ENCODE measurements at places on chromosomes 6 and 20.

DNA sequence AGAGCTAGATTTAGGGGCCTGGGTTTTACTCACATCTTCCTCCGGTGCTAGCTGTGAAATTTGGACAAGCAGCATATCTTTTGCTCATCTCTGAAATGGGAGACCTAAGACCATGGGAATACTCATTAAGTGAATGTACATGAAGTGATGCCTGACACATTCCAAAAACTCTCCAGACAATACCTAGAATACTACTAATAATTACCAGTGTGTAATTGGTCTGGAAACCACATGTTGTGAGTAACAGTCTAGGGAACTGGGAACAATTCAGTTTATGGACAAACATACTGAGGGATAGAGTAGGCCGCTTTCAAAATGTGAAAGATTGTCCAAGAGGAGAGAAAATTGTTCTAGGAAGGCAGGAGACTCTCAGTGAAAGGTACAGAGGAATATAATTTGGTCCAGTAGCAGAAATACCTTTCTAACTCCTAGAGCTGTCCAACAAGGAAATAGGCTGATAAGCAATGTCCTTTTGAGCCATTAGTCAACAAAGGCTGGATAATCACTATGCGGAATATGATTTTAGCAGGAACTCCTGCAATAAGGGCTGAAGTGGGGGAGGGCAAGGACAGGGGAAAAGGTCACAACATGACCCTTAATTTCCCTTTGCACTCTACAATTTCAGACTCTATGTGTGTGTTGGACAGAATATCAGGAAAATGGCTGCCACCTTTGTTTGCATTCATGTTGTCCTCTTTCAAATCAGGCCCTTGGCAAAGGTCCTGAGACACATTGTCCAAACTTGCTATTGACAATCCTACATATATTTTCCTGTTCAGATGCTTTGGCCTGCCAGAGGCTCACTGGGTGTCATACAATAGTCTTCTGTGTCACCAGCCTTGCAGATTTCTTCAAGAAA lies 315.4 kb downstream of the PLCB1 start:
- H3K27me3 ChIP-seq: no peaks in the 10 kb centered on the region
- no peaks in the 10 kb centered on the region for H3K36me3 ChIP-seq
- no peak overlapping the region for H3K27ac ChIP-seq
- no peaks in the 10 kb centered on the region for H3K4me1 ChIP-seq
- H3K4me3 ChIP-seq: no peak overlapping the region

- H3K27ac ChIP-seq: no peak overlapping the region
- H3K27me3 ChIP-seq: no peaks in the 10 kb centered on the region
- DNase-seq: no peak
- H3K4me1 ChIP-seq: no peaks in the 10 kb centered on the region
- H3K4me3 ChIP-seq: no peak overlapping the region
These were observed 124.5 kb downstream of the THEMIS start for GRCh38 chr6:127776320-127776719.

GRCh38 chr20:8055096-8055495 lies 35.5 kb upstream of the TMX4 start:
- DNase-seq: no peak
- no peaks in the 10 kb centered on the region for H3K27me3 ChIP-seq
- no peaks in the 10 kb centered on the region for H3K36me3 ChIP-seq
- H3K4me3 ChIP-seq: no peak overlapping the region
- no peak overlapping the region for H3K27ac ChIP-seq

GRCh38 chr6:10685092-10685915 lies 9.1 kb downstream of the C6orf52 start:
- H3K27ac ChIP-seq: no peak overlapping the region
- H3K4me1 ChIP-seq: no peaks in the 10 kb centered on the region
- H3K36me3 ChIP-seq: no peaks in the 10 kb centered on the region
- H3K27me3 ChIP-seq: no peaks in the 10 kb centered on the region

GRCh38 chr6:37313723-37314486 lies 39.9 kb upstream of the RNF8 start:
- H3K27ac ChIP-seq: no peak overlapping the region
- H3K4me3 ChIP-seq: no peak overlapping the region
- peaks cover 20% of the 10 kb centered on the region for H3K36me3 ChIP-seq

Data from HCT116 (cell line).